Muscle of arm (tissue), 14 donors: ENCODE measurements at places on chromosomes 2 and 18.

DNA sequence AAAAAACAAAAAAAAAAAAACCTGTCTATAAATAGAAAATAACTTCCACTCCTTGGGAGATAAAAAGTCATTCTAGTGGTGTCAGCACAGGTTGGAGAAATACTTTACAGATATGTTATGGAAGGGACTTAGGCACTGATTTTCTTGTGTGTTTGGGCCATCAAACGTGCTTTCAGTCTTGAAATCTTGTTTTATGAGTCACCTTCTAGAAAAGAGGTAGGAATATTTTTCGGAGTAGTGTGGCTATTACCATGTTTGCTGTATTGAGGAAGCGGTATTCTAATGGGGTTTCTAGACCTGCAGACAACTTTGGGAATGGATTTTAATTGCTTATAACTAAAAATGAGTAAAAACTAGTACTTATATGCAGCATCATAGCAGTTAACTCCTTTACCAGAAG lies 12.0 kb downstream of the HNMT start:
- no peak for DNase-seq

- no peak for DNase-seq
Observed at GRCh38 chr2:65613968-65614555, 181.7 kb upstream of the SPRED2 start.

GRCh38 chr2:238296638-238297457 lies 8.4 kb upstream of the PER2 start:
- DNase-seq = no peak

DNA sequence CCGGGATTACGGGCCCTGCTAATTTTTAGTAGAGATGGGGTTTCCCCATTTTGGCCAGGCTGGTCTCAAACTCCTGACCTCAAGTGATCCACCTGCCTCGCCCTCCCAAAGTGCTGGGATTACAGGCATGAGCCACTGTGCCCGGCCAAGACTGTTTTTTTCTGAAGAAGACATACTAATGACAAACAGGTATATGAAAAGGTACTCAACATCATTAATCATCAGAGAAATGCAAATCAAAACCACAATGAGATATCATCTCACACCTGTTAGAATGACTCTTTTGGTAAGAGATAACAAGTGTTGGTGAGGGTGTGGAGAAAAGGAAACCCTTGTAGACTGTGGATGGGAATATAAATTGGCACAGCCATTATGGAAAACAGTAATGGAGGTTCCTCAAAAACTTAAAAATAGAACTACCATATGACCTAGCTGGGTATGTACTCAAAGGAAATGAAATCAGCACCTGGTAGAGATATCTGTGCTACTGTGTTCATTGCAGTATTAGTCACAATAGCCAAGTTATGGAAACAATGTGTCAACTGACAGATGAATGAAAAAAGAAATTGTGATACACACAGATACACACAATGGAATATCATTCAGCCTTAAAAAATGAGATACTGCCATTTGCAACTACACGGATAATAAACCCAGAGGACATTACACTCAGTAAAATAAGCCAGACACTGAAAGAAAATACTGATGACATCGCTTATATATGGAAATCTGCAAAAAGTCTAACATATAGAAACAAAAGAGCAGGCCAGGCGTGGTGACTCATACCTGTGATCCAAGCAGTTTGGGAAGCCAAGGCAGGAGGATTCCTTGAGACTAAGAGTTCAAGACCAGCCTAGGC lies 20.8 kb downstream of the SOS1 start:
- no peak for DNase-seq

DNA sequence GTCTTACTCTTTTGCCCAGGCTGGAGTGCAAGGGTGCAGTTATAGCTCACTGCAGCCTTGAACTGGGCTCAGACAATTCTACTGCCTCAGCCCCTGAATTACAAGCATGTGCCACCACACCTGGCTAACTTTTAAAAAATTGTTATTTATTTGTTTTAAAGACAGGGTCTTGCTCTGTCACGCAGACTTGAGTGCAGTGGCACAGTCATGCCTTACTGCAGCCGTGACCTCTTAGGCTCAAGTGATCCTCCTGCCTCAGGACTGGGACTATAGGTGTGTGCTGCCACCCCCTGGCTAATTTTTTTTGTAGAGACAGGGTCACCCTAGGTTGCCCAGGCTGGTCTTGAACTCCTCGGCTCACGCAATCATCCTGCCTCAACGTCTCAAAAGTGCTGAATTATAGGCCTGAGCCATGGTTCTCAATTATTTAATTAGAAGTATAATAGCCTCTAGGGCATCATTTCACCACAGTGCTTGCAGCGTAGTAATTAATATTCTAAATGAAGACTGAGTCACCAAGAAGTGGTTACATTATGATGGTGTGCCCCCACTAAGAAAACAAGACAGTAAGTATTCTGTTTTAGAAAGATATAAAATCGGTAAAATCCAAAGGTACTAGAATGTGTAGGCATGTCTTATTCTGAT lies 69.6 kb downstream of the EML4 start:
- no peak for DNase-seq

DNA sequence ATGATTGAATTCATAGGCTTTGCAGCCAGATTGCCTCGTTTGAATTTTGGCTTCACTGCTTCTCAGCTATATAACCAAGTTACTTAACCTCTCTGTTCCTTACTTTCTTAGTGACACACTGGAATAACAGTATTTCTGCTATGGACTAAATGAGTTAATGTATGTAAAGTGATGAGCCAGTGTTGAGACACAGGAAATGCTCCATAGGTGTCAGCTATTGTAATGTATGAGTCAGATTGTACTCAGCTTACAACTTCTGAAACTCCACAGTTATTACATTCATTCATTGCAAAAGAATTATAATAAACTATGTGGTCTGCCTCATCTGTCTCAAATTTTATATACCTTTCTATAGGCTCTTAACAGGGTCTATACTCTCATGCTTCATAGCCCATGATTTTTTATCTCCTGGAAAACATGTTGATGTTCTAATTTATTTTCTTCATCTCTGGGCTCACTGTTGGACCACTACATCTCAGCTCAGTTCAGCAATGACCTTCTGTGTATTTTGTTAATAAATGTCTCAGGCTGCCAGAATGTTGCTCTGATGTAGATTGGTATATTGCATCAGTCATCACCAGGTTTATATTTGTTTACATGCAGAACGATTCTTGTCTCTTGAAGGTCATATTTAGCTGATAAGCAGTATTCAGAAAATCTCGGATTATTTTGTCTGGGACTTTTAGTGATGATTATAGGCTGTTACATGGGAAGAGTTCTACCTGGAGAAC lies 76.2 kb downstream of the MAP3K20 start:
- no peak for DNase-seq

DNA sequence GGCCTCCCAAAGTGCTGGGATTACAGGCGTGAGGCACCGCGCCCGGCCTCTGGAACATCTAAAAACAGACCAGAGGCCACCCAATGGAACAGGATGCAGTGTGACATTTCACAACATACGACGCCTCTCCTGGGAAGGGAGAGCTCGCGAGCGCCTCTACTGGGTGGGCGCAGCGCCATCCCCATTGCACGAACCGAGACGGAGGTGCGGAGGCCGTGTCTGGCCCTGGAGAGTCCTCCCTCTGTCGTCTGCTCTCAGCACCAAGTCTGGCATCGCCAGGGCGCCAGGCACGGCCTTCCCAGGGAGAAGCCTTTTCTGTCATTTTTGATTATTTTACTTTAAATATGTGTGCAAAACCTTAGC lies 9.4 kb upstream of the GBX2 start:
- no peak for DNase-seq

DNA sequence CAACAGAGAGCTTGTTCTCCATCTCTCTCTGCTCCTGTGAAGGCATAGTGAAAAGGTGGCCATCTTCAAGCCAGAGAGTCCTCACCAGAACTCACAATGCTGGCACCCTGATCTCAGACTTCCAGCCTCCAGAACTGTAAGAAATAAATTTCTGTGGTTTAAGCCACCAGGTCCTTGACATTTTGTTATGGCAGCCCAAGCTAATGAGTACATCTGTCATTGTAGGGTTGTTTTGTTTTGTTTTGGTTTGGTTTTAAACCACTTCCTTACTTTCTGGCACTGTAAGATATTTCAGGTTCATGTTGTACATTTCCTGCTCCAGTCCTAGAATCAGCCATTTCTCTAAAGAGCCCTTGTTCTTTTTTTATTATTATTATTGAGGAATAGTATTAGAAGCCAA lies 171.2 kb downstream of the CPS1 start:
- DNase-seq = no peak

DNA sequence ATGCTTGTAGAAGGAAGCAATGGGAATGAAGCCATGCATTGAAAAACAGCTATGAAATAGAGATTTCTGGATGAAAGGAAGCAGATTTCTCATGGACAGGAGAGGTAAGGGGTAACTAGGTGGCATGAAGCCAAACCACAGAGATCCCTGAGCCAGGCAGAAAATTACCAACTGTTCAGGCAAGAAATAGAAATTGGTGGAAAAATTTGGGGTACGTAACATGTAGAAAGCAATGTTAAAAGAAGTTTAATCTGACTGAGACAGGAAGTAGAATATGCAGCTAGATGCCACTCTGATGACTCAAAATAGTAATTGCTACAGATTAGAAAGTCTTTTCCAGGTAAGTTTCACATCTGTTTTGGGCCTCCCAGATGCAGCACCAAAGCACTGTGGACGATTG lies 928.5 kb upstream of the CELF4 start:
- no peak for DNase-seq

GRCh38 chr2:237488901-237489860 lies 2.1 kb downstream of the MLPH start:
- no peak for DNase-seq

- DNase-seq = no peak
Observed at GRCh38 chr2:171858397-171858958, 35.6 kb downstream of the SLC25A12 start.

- DNase-seq = no peak
Observed at GRCh38 chr2:98379311-98380202, 33.3 kb downstream of the CNGA3 start.

DNA sequence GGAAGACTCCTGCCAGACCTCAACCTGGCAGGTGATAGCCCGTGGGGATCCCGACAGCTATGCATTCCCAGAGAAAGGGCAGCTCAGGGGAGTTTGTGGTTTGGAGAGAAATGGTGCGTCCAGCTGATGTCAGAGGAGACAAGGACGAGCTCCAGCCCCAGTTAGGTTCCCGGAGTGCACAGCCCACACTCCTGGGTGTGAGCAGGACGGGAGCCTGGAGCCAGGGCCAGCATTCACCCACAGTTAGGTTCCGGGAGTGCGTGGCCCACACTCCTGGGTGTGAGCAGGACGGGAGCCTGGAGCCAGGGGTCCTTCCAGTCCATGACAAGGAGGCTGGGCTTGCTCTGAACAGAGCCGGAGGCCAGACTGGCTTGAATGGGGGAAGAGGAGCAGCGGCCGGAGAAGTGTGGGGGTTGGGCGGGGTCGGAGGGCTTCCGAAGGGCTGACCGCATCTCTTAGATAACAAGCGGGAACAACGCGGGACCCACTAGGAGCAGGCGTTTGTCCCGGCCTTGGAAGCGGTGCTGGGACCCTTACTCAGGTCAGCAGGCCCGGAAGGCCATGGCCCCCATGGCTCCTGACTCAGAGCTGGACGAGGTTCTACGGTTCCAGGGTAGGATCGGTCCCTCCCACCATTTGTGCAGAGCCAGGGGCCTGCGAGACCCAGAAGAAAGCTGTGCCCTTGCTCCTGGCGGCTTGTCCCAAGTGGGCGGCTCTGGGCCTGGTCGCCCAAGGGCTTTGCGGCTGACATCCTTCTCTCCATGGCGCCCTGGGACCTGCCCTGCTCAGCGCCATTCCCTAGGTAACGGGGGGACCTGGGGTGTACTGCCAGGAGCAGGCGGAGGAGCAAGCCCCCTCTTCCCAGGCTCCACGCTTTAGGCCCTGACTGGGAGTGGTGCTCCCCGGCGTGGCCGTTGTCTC lies 185.6 kb downstream of the RTP5 start:
- DNase-seq = no peak

- DNase-seq = no peak
Observed at GRCh38 chr2:202932425-202933138, 20.5 kb downstream of the CARF start.

- DNase-seq = no peak
Observed at GRCh38 chr2:233107011-233107410, 46.9 kb downstream of the INPP5D start.

DNA sequence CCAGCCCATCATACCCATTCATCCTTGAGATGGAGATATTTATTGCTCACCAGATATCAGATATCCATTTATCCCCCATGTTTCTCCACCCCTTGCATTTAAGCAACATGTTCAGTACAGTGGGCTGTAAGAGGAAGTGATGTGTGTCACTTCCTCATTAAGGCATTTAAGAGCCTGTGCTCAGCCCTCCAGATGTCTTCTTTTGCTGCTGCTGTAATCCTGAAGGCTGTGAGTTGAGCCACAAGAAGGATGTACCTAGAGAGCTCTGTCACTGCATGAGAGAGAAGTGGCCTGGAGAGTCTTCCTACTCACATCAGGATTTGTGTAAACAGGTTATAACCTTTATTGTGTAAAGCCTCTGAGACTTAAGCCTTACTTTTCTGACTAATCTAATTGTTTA lies 151.8 kb upstream of the UNC80 start:
- DNase-seq = no peak

DNA sequence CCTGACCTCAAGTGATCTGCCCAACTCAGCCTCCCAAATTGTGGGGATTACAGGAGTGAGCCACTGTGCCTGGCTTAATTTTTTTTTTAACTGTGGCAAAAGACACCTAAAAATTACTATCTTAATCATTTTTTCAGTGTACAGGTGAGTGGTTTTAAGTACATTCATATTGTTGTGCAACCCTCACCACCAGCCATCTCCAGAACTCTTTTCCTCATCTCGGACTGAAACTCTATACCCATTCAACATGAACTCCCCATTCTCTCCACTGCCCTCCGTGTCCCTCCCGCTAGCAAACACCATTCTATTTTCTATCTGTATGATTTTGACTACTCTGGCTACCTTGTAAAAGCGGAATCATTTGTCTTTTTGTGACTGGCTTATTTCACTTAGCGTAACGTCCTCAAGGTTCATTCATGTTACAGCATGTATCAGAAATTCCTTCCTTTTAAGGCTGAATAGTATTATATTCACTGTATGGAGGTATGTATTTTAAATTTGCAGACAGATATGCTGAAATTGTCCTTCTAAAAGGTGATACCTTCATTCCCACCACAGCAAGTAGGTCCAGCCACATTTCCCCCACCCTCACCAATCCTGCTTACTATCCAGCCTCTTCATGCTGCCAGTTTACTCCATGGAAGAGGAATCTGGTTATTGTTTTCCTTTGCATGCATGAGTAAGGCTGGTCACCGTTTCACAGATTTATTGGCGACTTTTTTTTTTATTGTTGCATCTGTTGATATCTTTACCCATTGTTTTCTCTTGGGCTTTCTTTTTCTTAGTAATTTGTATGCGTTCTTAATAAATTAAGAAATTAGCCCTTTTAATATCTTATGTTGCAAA lies 40.6 kb upstream of the ANXA4 start:
- DNase-seq = no peak

- no peak for DNase-seq
Observed at GRCh38 chr2:109482361-109482861, 131.4 kb downstream of the SEPTIN10 start.

- DNase-seq = no peak
Observed at GRCh38 chr2:71853858-71854257, 293.8 kb downstream of the CYP26B1 start.
